ENCODE measurements at places on chromosomes 2 and 18. TPM values are rescaled to one million over a fixed set of nuclear protein-coding genes. Genes with fewer than 3 reads are reported as not detected.

The C18orf54 gene
- 1.4 TPM for total RNA-seq

The REG1B gene
- total RNA-seq = not detected

The SH2D6 gene
- total RNA-seq = not detected

The C2orf80 gene
- total RNA-seq = not detected

The BOLL gene
- not detected for total RNA-seq

The CDK15 gene
- total RNA-seq = 0.22 TPM

The SPATA3 gene
- total RNA-seq = not detected

The RAX gene
- total RNA-seq = not detected

The ALK gene
- total RNA-seq = not detected

The EFR3B gene
- 8.9 TPM for total RNA-seq

The RAMP1 gene
- 253 TPM for total RNA-seq

The MARCO gene
- 0.92 TPM for total RNA-seq

Data from cardiac septum (tissue), 1 donor.